ENCODE measurements at places on chromosomes 7 and 10. TPM values are rescaled to one million over a fixed set of nuclear protein-coding genes. Genes with fewer than 3 reads are reported as not detected.
A peak's percentile ranks its signal among the peaks of the same experiment; 100 is the strongest.

- DNase-seq, result no peak
Measured at GRCh38 chr10:85642421-85643170, 724.0 kb downstream of the GRID1 start.

- DNase-seq, result no peak
Measured at GRCh38 chr10:113069595-113069994, 119.5 kb downstream of the TCF7L2 start.

DNA sequence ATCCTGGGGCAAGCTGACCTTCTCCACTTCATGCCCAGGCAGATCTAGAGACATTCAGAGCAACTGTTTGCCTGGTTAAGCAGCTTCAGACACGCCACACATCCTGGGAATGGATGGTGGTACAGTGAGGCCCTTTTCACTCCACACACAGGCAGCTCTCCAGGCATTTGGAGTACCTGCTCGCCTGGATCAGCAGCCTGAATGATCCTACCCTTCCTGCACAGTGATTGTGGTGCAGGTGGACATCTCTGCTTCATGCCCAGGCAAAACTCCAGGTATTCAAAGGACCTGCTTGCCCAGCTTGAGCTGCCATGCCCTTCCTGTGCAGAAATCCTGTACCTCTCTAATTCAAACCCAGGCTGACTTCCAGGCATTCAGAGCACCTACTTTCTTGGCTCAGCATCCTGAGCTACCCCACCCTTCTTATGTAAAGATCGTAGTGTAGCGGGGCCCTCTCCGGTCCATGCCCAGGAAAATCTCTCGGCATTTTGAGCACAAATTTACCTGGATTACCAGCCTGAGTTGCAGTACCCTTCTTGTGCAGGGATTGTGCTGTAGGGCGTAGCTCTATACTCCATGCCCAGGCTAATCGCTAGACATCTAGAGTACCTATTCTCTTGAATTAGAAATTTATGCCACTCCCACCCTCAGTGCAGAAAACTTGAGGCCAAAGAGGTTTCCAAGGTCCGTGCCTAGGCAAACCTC is 972.8 kb downstream of the ANKRD7 start:
- DNase-seq, result no peak

GRCh38 chr7:99926321-99926720 is 3.1 kb downstream of the GJC3 start:
- DNase-seq, result no peak

DNA sequence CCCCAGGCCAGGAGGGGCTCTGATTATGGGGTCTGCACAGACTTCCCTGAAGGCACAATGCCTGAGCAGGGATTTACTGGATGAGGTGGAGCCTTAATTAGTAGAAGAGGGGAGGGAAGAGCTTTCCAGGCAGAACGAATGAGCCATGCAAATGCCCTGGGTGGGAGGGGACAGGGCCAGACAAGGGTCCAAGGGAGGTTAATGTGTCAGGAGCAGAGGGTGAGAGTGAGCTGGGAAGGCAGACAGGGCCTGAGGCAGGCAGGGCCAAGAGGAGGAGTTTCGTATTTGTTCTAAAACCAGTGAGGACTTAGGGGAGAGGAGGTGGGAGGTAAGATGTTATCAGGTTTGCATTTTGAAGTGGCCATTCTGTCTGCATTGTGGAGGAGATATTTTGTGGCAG is 65.3 kb downstream of the NPY start:
- DNase-seq, result no peak

DNA sequence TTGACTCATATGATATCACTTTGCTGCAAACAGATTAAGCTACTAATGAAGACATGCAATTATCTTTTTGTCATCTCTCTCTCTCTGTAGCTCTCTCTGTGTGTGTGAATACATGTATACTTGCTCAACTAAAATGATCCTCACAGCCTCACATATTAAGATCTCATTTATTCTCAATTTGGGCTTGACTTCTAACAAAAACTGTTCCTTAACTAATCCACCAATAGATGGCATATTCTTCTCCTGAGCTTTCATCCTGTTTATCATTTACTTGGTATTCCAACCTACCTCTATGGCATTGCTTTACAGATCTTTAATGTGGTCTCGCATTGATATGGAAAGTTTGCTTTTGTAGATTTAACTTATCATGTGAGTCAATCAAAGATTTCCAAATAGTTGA is 540.4 kb downstream of the CNTNAP2 start:
- DNase-seq, result no peak

DNA sequence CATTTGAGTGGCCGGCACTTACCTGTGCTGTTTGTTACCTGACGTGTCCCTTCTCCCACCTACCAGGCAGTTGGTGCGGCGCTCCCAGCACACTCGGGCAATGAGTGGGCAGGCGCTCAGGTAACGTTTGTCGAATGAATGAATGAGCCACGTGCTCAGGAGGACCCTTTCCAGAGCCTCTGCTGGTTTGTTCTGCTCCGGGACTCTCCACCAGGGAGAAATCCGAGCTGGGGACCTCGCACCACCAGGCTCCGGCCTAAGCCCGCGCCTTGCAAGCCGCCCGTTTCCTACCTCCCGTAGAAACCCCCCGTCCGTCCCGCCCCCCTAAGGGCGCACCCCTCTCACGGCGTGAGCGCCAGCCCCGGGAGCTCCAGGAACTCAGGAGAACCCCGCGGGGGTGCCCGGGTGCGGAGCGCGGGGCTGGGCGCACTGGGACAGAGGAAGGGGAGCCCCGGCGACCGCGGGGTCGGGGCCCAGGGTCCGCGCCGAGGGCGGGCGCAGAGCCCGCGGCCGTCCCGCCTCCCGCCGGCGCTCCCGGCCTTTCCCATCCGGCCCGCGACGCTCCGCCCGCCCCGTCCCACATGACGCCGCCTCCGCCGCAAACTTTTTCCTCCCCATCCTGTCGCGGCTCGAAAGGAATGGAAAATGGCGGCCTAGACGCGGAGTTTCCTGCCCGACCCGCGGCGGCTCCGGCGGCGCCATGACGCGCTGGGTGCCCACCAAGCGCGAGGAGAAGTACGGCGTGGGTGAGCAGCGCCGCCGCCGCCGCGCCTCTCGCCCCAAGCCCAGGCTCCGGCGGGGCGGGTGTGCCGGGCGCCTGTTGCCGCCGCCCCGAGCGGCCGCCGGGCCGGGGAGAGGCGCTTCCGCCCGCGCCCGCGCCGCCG is at the start of gene DOCK1:
Gene DOCK1 (plus strand): TSS at position 611 of the 884 bp plus-strand sequence. CDS start 90 bp downstream, at position 701.
- no peak for DNase-seq

DNA sequence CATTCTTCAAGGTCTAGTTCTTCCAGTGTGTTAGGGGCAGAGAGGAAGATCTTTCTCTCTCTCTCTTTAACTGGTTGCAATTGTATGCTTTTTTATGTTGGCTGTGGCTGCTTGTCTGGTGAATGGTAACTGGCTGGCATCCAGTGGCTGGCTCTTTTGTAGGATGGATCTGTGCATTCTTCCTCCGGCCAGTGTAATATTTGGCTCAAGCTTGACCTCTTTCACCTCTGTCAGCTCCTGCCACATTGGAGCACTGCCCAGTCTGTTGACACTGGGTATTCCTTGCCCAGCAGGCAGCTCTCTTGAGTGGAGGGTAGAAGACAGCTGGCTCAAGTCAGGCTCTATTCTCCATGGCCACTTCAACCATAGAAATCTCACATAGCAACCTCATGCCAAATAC is 528.3 kb downstream of the PHTF2 start:
- no peak for DNase-seq

DNA sequence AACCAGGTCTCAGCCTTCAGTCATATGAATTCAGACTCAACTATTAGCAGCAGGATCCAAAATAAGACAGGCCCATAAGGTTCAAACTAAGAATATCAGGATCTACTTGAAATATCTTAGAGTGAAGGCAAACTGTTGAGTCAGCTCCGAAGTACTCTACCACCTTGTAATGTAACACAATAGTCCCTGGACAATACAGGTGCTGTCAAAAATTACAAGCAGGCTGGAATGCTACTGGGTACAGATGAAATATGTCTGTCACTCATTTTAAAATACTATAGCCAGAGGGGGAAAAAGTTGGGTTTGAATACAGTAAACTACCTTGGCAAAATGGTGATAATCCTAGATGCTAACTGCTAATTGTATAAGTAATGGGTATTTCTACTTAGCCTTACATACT is 6.8 kb downstream of the PAXIP1 start:
- no peak for DNase-seq

- DNase-seq, result no peak
Measured at GRCh38 chr10:4546500-4546899, 279.5 kb upstream of the AKR1E2 start.

- no peak for DNase-seq
Measured at GRCh38 chr7:54260941-54261371, 281.2 kb upstream of the VSTM2A start.

- no peak for DNase-seq
Measured at GRCh38 chr10:126872768-126873167, 32.5 kb upstream of the DOCK1 start.

DNA sequence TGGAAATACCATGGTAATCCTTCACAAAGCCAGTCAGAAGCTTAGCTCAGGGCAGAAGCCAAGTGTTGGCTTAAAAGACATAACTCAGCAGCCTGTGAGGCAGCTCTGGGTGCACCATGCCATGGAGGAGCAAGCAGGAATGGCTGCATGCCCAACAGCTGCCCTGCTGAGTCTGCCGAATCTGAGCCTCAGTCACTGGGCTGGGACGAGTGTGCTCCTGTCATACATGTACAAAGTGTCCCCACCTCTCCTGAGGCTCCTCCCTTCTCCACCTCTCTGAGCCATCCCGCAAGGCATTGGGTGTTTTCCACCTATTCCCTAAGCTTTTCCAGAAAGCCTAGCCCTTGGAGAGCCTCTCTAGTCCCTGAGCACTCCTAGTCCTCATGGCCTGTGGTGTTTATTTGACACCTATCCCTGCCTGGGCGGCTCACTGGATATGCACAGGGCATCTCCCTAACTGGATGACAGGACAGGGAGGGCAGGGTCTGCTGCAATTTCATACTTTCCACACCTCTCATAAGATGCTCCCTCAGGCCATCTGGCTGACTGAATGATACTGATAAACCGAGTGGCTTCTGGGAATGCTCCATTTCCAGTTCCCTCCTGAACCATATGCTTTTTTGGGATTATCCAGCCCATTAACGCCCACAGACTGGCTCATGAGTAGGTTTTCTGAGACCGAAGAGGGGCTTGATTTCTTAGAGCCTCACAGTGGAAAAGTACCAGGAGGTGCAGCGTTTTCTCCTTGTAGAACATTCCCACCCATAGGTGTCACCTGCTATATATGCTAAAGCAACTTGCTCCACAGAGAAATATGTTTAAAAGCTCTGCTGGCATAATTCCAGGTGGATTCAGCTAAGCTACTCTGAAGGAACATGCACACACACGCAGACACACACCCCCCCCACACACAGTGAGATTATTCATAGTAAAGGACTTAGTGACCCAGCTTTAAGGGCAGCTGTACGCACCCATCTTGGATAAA is 199.3 kb downstream of the SNX10 start:
- peak; percentile 29 for DNase-seq

- no peak for DNase-seq
Measured at GRCh38 chr10:112963835-112964234, 13.8 kb downstream of the TCF7L2 start.

GRCh38 chr10:131882590-131883451 is 18.0 kb upstream of the PPP2R2D start:
- DNase-seq, result no peak

DNA sequence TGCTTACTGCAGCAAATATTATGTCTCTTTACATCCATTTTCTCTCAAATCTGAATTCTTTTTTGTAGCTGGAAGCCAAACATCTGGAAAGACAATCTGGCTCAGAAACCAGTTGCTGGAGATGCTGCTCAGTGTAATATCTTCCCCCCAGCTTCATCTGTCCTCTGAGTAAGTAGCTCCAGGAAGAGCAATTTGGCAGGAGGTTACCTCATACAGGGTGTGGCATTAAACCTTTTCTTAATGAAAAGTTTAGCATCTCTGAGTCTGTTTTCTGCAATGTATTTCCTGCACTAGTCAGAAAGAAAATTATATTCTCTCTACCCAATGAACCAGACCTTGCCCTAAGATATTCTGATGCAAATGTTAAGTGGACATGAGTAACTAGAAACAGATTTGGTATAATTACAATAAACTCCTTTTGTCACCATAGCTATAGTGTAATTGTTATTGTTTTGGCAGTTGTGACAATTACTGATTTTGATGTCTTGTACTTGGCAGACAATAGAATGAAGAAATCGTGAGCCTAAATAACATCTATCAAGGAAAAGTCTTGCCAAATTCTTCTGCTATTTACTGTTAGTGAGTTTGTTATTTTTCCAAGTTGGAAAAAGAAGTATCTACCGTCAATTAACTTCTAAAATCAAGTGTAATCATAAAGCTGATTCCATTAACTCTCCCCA is 123.3 kb downstream of the WDFY4 start:
- no peak for DNase-seq

- DNase-seq, result no peak
Measured at GRCh38 chr7:111982133-111982532, 224.1 kb downstream of the DOCK4 start.

DNA sequence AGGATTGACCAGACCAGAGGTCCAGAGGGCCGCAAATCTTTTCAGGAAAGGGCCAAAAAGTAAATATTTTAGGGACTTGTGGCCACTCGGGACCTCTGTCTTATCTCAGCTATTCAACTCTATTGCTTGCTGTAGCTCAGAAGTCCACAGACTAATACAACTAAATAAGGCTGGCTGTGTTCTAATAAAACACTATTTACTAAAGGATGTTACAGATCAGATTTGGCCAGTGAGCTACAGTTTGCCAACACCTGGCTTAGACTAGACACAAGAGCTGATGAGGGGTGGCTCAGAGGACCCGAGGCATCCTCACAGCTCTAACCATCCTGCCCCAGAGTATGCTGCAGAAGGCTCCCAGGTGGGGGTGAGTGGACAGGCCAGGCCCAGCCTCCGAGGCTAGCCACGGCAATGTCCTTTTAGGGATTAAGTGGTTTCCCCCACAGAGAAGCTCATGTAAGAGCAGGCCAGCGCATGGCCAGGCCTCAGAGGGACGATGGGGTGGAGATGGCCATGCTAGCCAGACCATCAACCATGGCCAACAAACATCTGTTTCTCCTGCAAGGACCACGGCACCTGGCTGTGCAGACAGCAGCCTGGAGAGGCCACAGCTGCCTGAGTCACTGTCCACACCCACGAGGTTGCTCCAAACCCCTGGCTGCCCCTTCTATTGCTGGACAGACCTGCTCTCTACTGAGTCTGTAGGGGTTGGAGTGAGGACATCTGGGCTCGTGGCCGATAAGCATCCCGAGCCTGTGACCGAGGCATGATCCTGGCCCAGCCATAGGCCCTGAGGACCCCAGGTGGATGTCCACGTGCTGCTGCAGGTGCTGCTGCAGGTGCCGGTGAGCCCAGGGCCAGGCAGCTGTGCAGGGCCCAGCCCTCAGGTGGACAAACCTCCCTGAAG is 76.5 kb downstream of the AFAP1L2 start:
- no peak for DNase-seq

- no peak for DNase-seq
Measured at GRCh38 chr10:122279725-122280141, 8.6 kb downstream of the BTBD16 start.

DNA sequence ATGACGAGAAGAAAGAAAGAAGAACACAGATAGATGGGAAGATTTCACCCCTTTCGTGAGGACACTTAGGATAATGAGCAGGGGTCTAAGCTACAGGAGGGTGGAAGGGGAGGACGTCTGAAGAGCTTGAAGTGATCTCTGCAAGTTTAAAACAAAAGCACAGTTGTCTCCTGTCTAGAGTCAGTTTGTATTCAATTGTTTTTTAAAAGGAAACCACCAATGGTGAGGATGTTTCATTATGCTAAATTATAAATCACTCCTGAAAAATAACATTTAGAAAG is 85.9 kb downstream of the ADAM12 start:
- DNase-seq, result no peak

- no peak for DNase-seq
Measured at GRCh38 chr10:74293686-74294371, 142.8 kb downstream of the ADK start.

TYW1 gene
- 16.0 TPM for total RNA-seq

GTF2IRD1 gene
- total RNA-seq, result 4.7 TPM

TACC2 gene
- 4.6 TPM for total RNA-seq

NUTM2A gene
- 0.42 TPM for total RNA-seq

KCNMA1 gene
- total RNA-seq, result 1.9 TPM

GDF2 gene
- total RNA-seq, result not detected

Measured in thymus (tissue), 14 donors.